Activated B cell treated with CpG ODN at 0.5 μM for 24 hours (primary cell): ENCODE measurements at places on chromosomes 5 and 9. TPM values are rescaled to one million over a fixed set of nuclear protein-coding genes. Genes with fewer than 3 reads are reported as not detected.

DNA sequence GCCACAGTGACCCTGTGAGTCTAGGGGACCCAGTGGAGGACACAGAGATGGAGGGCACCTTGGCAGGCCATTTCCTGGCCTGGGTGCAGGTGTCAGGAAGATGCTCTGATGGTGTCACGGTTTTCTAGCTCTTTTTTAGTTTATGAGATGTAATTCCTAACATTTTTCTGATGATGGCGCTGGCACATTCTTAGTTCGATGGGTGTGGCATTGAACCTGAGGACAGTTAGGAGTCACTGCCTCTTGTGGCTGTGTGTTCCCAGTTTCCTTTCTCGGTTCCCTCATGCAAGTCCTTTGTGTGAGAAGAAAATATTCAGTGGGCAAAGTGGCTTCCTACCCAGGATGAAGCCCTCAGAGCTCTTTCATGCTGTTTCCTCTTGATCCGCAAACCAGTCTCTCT, 129.4 kb upstream of the ICE1 start:
- no peak for DNase-seq

Gene GABRA1
- not detected in 2 replicates for total RNA-seq

DNA sequence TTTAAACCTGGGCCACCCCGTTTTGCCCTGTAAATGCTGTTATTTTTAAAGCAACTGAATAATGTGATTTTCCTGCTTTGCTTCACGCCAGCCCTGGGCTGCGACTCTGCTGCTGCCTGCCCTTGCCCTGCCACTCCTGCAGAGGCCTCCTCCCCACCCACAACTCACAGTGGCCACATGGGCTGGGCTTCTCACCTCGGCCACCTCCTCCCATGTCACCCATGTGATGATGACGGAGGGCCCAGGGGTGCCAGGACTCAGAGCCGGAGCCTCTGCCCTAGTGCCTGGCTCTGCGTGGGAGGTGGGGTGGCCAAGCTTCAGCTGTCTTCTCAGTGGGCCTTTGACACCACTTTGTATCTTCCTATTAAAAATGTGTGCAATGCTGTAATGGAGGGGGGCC, 48.1 kb upstream of the NKD2 start:
- no peak for DNase-seq

- no peak for DNase-seq
Measured at GRCh38 chr5:87367243-87367642, 45.5 kb downstream of the CCNH start.

DNA sequence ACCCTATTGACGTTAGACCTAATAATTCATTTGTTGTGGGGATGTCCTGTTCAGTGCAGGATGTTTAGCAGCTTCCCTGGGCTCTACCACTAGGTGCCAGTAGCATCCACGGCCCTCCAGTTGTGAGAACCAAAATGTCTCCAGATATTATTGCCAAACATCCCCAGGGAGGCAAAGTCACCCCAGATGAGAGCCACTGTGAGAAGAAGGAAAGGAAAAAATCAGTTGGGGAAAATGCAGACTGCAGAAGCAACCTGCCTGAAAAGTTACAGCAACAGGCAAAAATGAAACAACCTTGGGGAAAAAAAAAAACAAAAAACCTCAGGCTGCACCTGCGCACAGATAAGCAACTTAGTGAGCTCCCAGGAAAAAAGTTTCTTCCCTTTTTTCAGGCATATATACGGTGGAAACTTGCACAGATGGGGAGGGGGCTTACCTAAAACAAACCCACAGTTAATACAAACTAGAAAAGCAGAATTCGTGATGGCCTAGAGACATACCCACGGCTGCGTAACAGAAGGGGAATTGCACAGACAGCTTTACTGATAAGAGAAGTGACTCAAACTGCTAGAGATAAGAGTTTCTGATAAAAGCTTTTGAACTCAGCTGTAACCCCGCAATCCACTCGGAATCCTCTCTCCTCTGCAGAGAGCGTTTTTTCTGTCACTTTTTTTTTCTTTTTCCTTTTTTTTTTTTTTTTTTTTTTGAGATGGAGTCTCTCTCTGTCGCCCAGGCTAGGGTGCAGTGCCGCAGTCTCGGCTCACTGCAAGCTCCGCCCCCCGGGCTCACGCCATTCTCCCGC, 29.8 kb upstream of the FBP1 start:
- no peak for DNase-seq

- DNase-seq, result no peak
Measured at GRCh38 chr5:16502866-16503265, 37.3 kb upstream of the ZNF622 start.

GRCh38 chr9:91972076-91972626, 22.1 kb upstream of the ROR2 start:
- no peak for DNase-seq

Gene TSLP
- total RNA-seq, result not detected in 2 replicates
